LHCN-M2 (cell line): ENCODE measurements at places on chromosomes 12 and 14. TPM values are rescaled to one million over a fixed set of nuclear protein-coding genes. Genes with fewer than 3 reads are reported as not detected.

The TRHDE gene
- total RNA-seq, result not detected in 2 replicates

The PPFIA2 gene
- not detected in 2 replicates for total RNA-seq

DNA sequence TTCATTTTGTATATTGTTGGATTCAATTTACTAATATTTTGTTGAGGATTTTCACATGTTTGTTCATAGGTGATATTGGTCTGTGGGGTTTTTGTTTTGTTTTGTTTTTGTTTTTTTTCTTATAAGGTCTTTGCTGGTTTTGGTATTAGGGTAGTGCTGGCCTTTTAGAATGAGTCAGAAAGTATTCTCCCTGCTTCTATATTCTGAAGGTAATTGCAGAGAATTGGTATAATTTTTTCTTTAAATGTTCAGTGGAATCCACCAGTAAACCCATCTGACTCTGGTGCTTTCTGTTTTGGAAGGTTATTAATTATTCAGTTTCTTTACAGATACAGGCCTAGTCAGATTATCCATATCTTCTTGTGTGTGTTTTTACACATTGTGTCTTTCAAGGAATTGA, 8.9 kb downstream of the TOGARAM1 start:
- DNase-seq, result no peak

DNA sequence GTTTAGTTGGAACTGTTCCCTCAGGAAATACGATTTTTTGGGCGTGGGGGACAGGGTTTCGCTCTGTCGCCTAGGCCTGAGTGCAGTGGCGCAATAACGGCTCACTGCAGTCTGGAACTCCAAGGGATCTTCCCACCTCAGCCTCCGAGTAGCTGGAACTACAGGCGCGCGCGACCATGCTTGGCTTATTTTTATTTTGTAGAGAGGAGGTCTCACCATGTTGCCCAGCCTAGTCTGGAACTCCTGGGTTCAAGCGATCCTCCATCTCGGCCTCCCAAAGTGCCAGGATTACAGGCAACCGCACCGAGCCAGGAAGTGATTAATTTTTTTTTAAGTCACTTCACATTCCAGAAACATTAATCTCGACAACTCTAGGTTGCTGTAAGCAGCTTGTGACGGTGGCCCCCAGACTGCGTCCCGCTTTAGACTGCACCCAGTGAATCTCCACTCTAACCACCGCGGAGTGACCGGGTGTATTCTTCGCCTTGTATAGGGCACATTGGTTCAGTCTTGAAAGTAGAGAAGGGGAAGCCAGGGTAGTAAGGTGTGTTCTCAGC, 830 bp upstream of the MIS18BP1 start:
- DNase-seq, result no peak

DNA sequence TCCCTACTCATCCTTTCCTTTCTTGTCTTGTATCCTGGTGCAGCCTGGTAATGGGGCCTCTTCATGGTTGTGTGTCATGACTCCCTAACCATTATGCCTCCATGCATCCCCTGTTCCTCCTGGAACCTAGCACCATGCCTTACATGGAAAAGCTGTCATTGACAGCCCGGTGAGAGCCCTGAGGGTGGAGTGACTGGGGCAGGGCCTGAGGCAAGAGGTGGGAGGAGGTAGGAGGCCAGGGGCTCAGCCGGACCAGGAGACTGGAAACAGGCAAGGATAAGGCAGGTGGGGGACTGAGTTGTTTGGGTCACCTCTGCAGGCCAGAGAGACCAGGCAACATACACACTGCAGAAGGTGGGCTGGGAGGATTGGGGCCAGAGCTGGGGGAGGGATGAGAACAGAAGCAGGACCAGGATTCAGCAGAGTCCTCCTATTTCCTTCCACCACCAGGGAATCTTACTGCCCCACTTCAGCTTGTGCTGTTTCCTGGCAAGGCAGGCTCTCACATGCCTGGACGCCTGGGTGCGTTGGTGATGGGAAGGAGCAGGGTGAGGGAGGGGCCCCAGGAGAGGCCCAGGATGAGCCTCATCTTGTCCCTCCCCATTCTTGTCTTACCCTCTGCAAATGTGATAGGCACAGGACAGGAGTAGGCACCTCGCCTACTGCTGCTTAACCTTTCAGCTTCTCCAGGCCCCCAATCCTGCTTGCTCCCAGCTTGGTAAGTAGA, at the start of gene LTB4R2:
TSS of gene LTB4R2 (plus strand) at position 603 of the 727 bp plus-strand sequence. CDS start 525 bp downstream, outside the sequence.
- no peak for DNase-seq

DNA sequence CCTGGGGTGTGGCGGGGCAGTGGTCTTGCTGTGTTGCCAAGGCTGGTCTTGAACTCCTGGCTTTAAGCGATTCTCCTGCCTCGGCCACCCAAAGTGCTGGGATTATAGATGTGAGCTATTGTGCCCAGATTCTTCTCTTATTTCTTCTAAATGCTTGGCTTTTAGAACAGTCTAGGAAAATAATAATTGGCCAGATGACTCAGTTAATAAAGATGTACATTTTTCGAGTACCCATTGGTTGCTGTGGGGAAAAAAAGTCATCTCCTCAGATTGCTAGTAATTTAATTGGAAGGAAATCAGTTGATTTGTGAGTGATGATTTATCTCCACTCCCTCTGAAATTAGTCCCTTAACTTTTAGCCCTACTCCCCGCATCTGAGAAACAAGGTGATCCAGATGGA, 45.5 kb downstream of the CHST11 start:
- DNase-seq, result no peak

DNA sequence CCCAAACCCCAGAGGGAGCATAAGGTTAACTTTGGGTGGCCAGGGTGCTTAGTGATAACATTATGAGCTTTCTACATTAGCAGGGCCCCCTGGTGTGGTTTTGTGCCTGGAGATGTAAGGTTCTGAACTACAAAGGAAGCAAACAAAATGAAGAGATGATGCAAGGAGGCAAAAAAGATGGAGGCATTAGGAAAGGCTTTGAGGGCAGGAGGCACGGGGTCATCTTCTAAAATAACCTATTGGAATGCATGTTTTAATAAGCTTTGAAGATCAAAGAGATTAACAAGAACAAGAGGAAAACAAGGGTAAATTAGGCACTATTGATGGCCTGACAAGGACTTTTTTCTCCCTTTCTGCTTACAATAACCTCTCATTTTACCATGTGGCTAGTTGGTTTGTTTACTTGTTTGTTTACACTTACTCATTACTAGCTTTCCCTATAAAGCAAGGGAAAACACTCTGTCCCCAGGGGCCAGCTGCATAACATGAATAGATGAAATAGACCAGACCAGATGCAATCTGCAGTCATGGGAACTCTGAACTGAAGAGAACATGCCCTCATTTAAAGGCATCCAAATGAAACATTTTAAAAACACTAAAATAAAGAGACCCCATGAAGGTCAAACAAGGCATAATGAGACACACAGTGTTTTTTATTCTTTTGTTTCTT, 390.3 kb downstream of the DIO2 start:
- DNase-seq, result no peak

DNA sequence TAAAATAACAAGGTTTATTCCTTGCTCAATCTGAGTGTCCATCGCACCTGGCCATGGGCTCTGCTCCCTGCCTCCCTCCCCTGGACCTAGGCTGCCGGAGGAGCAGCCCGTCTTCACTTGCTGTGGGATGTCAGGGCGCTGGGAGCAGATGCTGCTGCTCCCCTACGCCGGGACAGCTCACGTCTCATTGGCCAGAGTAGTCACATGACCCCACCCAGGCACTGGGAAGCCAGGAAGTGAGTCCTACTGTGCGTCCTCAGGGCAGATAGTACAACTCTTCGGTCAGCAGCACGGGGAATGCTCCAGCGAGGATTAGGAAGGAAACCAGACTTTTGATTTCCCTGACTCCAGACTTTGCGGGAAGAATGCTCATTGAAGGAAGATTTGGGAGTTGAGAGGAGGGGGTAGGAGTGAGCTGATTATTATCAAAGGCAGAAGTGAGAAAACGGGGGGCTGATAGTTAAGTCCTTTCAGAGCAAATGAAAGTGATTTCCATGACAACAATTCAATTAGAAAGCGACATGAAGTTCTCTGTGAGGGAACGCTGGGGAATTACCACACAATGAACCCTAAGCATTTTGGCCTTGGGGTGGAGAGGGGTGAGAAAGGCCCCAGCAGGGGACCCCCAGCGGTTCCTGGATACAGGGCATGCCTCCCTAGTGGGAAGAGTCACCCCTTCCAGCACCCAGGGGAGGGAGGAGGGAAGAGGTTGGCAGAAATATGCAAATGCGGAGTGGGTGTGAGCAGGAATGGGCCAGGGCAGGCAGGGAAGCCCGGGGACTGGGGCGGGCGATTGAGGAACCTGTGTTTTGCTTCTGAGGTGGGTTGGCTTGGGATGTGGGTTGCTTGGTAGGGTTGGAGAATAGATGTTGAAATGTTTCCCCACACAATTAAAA, 215.5 kb downstream of the AACS start:
- DNase-seq, result no peak

DNA sequence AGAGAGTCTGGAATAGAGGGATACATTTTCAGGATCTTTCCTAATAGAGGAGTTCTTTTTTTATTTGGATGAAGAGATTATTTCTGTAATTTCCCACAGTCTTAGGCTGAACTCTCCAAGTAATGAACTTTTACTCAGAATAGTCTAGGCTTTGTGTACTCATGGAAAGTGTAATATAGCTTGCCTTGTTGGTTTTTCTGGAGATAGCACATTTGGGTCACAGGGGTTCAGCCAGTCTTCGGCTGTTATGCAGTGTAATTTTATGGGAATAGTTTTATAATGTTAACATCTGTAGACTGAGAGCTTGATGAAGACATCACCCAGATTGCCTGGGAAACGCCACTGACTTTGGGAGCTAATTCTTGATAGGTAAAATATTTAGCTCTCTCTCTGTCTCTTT, 450.8 kb downstream of the RAD51B start:
- no peak for DNase-seq

GRCh38 chr14:92466059-92466458, 47.5 kb upstream of the RIN3 start:
- no peak for DNase-seq

GRCh38 chr12:68595241-68595640, 15.5 kb upstream of the RAP1B start:
- DNase-seq, result no peak

DNA sequence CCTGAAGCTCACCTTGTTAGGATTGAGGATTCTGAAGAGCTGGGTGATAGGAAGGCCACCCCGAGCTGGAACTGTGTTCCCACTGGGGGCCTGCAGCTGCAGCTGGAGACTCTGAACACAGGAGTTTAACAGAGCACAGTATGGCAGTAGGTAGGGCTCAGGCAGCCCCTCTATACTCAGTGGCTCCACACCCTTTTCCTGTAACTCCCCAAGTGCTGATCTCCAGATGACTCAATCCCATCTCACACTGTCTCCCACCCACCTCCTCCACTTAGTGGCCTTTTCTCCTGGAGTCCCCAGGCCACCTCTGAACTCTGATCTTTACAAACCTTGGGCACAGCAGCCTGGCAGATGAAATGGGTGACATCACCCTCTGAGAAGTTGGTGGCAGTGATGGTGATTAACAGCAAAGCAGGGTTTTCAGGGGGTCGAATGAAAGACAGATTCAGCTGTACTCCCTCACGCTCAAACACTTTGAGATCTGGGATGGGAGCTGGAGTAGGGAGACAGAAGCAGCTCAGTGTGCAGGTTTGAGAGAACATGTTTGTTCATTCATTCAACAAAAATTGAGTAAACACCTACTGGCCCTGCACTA, 4.0 kb downstream of the THTPA start:
- DNase-seq, result no peak

DNA sequence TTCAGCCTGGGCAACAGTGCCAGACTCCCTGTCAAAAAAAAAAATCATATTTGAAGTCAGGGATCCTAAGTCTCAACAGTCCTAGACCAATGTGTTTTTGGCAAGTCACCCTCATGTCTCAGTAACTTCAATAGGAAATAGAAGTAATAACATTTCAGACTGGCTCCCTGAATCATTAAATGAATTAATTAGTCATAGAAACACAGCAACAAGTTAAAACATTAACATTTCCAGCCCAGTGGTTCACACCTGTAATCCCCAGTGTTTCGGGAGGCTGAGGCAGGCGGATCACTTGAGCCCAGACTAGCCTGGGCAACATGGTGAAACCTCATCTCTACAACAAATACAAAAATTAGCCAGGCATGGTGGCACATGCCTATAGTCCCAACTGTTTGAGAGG, 125.2 kb downstream of the GTF2A1 start:
- DNase-seq, result no peak
